ENCODE measurements at places on chromosomes 5 and 9.

DNA sequence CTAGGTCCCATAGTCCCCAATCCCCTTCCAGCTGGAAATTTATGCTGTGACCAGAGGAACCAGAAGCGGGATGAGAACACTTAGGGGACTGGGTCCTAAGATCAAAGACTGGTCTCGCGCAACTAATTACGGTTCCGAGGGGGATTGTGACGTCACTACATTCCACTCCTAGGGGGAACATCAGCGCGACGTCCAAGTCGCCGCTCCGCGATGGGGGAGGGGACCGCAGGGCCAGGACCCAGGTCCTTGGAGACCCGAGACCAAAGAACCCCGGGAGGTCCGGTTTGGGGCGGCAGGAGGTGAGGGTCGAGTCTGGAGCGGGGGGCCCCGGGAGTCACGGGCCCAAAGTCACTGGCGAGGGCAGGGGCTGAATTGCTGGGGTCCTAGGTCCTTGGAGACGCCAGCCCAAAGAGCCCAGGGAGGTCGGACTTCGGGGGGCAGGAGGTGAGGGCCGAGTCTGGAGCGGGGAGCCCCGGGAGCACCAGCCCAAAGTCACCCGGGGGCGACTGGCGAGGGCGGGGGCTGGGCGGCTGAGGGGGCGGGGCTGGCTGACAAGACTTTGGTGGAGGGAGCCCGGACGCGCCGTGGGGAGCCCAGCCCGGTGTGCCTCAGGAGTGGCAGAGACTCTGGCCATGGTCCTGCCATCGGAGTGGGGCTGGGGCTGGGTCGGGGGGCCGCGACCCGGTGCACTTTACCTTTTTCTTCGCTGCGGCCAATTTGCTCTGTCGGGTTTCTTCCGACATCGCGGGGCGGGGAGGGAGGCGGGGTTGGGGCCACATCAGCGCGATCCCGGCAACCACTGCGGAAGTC, at the start of gene GOLGA2:
Gene GOLGA2, minus strand, starts transcription at position 810 of the 810 bp plus-strand sequence. Its CDS starts 31 bp downstream, at position 779.
- DNase-seq, result no peak

GRCh38 chr5:38979535-38979934, 94.7 kb downstream of the RICTOR start:
- DNase-seq, result no peak

DNA sequence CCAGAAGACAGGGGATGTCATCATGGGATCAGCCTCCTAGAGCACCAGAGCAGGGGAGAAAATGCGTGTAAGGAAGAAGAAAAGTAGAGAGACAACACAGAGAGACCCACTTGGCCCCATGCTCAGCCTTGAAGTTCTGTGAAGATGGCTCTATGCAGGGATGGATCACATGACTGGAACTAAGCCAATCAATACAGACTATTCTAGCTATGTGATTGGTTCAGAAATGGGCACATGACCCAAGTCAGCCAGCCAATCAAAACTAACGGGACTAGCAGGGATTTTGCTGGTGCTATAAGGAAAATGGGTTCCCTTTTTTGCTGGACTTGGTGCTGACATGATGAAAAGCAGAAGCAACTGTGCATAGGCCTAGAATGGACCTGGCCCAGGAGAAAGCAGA, 173.0 kb upstream of the TBC1D2 start:
- no peak for DNase-seq

GRCh38 chr5:111589316-111589715, 77.0 kb upstream of the STARD4 start:
- no peak for DNase-seq

DNA sequence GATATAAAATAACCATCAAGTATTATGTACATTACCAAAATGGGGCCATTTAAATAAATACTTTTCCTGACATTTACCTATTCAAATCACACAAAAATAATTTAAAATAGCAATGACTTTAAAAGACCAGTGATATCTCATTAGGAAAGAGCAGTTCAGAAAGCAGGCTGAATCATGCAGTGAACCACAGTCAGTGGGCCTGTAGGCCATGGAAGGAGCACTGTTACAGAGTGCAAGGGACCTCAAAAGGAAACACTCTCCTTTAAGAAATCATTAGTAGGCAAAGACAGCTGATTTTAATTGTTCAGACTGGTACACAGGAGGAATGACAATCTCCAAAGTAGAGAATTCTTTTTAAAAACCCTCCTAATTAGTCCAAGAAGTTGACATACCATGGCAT, 283.5 kb upstream of the EFNA5 start:
- no peak for DNase-seq

- DNase-seq, result no peak
Observed at GRCh38 chr9:108885643-108886348, 23.7 kb downstream of the ACTL7A start.

- peak; percentile 96 for DNase-seq
Observed at GRCh38 chr9:127979333-127980059, 1.3 kb downstream of the EEIG1 start.

- DNase-seq, result no peak
Observed at GRCh38 chr9:95864852-95865580, 10.5 kb upstream of the ERCC6L2 start.

DNA sequence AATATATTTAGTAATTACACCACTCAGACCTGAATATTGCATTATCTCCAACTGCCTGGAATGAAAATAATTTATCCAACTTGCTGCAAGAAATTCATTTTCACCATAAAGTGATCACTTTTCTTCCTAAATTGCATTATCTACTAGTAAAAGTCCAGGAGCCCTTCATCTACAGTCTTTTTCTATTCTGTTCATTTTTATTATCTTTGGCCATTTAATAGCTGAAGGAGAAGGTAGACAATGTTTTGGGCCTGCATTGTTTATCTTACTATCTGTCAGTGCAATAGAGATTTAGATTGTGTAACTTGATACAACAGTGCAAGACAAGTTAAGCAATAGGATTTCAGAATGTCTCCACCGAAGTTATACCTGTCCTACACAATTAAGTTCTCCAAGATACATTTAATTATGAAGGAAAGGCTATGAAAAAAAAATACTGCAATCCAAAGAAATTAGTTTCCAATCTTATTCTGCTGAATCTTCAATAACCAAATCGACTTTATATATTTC, 1339.7 kb upstream of the CDH6 start:
- no peak for DNase-seq

DNA sequence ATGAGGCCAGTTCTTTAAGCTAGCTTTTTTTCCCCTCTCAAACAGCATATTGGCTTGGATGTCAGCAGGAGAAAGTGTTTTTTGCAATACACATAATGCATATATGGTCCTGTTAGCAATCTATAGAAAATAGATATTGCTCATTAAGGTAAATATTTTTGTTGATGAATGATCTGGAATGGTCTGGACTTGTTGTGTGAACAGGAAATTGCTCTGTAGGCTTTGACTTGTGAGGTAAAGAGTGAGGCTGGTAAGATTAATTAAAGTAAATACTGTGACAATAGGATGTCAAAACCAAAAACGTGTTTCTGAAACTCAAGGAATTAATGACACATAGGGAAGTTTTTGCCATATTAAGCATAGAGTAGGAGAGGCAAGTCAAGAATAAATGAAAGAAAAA, 176.0 kb downstream of the TRIO start:
- no peak for DNase-seq

DNA sequence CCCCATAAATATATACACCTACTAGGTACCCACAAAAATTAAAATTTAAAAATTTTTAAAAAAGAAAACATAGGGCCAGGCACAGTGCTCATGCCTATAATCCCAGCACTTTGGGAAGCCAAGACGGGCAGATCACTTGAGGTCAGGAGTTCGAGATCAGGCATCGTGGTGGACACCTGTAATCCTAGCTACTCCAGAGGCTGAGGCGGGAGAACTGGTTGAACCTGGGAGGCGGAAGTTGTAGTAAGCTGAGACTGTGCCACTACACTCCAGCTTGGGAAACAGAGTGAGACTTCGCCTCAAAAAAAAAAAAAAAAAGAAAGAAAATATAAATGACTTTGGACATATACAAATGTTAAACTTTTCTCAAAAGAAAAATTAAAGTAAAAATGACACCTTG, 33.3 kb upstream of the RNF38 start:
- DNase-seq, result no peak

All from posterior cingulate gyrus (tissue), 11 donors.